ENCODE measurements at places on chromosomes 2 and 18.

GRCh38 chr2:72846171-72847095 lies 20.6 kb upstream of the EXOC6B start:
- no peak for DNase-seq

DNA sequence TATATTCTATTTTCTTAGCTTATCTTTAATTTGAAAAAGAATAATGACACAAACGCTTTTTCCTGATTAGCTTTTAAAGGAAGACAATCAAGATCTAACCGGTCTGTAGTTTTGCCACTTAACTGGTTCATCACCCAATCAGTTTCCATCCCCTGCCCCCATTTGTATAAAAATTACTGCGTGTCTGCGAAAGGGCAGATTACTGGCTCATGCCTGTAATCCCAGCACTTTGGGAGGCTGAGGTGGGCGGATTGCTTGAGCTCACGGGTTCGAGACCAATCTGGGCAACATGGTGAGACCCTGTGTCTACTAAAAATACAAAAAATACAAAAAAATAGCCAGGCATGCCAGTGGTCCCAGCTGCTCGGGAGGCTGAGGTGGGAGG lies 2.4 kb downstream of the CEBPZOS start:
- DNase-seq = no peak

GRCh38 chr2:54557601-54558187 lies 101.6 kb downstream of the SPTBN1 start:
- peak; percentile 68 for DNase-seq

GRCh38 chr2:98869870-98870269 lies 66.2 kb downstream of the CRACDL start:
- DNase-seq = no peak

GRCh38 chr2:219959471-219959870 lies 332.0 kb downstream of the SLC4A3 start:
- DNase-seq = no peak

GRCh38 chr18:49645841-49646351 lies 84.0 kb downstream of the LIPG start:
- no peak for DNase-seq

DNA sequence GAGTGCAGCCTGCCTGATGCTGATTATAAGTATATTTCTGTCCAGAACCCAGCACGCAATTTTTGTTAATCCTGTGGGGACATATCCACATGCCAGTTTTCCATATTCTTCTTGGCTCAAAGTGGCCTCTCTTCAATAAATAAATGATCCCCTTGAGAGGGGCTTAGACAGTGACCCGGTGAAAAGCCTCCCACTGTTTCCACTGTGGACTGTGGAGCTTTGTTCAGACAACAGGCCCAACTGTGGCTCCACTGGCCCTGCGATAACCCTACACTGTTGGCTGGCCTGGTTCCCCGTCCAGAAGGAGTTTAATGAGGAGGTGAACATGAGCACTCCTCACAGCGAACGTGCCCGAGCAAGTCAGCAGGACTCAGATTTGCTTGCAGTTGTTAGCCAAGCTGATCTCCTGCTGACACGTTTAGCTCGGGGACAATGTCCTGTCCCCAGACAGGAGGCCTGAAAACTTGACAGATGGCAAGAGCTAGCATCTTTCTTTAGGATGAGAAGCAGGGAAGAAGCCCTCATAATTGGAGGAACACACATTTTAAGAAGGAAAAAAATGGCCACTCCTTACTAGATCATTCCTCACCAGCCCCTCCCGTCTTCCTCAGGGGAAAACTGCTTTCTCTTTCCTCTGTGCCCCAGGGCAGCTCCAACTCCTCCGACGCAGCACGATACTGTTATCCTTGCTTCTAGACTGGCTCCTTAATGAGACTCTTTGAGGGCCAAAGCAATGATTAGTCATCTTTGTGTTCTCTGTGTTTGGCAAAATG lies 20.0 kb upstream of the MTCL1 start:
- DNase-seq = no peak

GRCh38 chr18:77151772-77152520 lies 19.4 kb upstream of the MBP start:
- DNase-seq = no peak

- DNase-seq = no peak
Measured at GRCh38 chr2:134146161-134146560, 107.7 kb upstream of the MGAT5 start.

DNA sequence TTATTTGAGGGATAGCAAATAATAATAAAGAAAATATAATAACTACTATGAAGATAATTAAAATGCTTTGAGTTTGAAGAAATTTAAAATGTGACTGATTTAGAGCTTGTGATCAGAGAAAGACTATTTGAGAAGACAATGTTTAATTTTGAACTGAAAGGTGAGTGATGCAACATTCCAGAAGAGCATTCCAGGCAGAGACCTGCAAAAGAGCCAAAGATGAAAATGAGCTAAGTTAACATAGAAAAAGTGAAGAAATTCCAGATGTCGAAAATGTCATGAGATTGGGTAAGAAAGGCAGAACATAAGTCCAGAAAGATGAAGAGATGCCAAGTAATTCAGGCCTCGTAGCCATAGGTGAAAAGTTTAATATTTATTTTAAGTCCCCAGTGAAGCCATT lies 215.8 kb downstream of the FSIP2 start:
- no peak for DNase-seq

DNA sequence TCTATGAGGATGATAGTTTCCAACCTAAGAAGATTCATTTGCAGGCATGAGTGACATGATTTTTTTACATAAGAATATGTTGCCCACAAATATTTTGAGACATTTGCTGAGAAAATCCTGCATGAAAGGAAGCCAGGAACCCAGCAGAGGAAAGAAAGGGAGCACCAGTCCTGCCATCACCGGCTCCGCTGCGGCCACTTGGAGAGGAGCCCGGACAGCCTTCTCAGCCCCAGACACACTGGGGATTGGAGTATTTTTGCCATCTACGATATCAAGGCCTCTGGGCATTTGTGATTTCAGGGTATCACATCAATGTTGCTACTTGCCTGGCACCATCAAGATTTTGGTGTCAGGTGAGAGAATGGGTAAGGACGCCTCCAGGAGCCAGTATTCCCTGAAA lies 228.3 kb downstream of the PTGR3 start:
- no peak for DNase-seq

DNA sequence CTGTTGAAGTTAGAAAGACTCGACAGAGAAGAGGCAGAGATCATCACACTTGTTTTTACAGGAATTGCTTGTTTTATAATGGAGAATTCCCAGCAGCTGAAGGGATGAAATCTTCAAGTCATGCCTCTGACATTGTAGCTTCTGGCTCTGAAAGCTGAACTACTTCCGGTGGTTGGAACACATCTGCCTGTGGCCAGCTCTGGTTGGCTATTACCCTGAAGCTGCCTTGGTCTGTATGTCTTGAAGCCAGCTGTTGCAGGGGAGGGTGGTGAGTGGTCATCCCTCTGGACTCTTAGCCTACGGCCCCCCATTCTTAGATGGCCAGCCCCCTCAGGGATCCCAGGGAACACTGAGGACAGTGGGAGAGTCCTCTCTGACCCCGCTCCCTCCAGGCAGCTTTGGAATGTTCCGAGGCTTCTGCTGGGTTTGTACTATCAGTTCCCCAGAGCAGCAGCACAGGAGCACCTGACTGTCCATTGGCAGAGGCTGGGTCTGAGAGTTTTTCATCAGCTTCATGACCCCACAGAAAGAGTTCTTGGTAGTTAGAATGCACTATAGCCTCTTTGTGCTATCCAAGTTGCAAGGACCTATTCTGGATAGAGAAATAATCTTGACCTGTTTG lies 87.4 kb upstream of the CAPN13 start:
- DNase-seq = no peak

- no peak for DNase-seq
Measured at GRCh38 chr2:111219285-111219684, 98.6 kb downstream of the BCL2L11 start.

DNA sequence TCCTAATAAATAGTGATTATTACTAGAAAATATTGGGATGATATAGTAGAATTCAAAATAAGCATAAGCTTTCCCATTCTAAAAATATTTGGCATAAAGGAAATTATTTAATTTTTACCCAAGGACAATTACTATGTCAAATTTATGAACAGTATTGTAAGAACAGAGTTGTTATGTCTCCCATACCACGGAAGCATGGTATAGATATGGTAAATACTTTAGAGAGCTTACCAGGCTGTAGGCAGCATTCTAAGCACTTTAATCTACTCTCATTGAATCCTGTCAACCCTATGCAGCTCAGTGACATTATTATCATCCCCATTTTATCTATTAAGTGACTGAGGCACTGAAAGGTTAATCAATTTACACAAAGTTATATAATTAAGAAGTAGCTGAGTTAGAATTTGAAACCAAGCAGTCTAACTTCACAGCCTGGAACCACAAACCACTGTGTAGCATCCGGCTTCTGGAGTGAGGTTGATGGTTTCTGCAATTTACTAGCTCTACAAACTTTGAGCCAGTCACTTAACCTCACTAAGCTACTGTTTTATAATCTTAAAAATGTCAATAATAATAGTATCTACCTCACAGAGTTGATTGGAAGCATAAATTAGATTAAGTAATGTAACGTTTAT lies 323.7 kb downstream of the ARHGAP15 start:
- DNase-seq = peak; percentile 27

DNA sequence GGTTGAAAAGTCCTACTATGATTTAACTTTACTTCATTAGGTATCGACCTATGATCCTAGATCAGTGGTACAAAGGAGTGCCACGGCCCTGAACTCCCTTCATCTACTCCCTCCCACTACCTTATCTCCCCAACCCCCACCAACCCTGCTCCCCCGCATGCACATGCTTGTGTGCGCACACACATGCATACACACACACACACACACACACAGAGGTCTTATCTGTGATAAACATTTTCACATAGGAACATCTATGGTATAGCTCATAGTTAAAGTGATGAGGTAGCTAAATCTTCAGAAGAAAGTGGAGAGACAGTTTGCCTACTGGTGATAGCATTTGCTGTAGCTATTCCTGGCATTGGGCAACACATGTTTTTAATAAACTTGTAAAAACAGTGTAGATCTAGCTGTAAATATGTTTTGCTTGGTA lies 471.3 kb downstream of the ZEB2 start:
- no peak for DNase-seq

- no peak for DNase-seq
Measured at GRCh38 chr2:127561371-127561770, 25.9 kb downstream of the MYO7B start.

GRCh38 chr2:100742277-100743254 lies 77.4 kb upstream of the NPAS2 start:
- DNase-seq = no peak

GRCh38 chr2:142878031-142878678 lies 691 bp downstream of the KYNU start:
- DNase-seq = no peak

- DNase-seq = no peak
Measured at GRCh38 chr18:34863702-34864101, 153.6 kb downstream of the DTNA start.

GRCh38 chr2:8204711-8205110 lies 477.1 kb upstream of the ID2 start:
- DNase-seq = no peak

GRCh38 chr2:188909036-188909435 lies 65.1 kb upstream of the COL3A1 start:
- DNase-seq = no peak

DNA sequence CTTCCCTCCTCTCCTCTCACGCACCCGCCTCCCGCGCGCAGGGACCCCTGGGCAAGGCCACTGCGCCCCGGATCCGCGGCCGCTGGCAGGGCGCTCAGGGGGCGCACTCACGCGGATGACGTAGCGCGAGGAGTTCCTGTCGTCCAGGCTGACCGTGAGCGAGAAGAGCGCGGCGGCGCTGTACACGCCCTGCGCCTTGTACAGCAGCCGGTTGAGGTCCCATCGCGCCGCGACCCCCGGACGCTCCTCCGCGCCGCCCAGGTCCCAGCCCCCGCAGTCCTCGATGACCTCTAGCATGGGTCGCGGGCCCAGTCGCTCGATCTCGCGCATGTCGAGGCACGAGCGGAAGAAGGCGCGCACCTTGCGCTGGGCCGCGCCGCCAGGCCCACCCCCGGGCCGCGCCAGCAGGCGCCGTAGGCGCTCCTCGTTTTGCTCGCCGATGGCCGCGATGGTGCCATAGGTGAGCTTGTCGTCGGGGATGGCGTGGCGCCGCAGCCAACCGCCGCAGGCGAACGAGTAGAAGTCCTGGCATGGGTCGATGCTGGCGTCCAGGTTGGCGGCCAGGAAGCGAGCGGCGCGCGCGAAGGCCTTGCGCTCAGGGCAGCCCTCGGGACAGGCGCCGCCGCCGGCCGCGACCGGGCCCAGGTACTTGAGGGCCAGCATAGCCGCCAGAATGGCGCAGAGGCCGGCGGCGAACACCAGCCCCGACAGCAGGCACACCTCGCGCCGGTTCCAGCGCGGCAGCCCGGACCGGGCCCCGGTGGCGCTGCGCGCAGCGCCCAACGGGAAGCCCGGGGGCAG lies 1.7 kb downstream of the ECEL1 start:
- DNase-seq = no peak

DNA sequence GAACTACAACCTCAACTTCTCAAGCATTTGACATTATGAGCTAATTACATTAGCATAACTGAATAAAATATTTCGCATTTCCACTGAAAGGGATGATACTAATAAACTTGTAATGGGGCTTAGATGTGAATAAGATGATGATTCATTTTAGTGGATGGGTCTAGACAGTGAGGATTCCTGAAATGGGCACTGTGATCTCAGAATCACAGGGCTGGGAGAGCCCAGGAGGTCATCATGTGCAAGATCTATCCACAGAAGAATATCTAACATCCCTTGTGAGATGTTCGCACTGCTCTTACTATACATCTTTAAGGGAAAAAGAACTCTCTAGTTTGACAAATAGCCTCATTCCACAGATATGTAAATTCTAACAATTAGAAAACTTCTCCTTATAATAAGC lies 245.7 kb downstream of the DYM start:
- DNase-seq = no peak

DNA sequence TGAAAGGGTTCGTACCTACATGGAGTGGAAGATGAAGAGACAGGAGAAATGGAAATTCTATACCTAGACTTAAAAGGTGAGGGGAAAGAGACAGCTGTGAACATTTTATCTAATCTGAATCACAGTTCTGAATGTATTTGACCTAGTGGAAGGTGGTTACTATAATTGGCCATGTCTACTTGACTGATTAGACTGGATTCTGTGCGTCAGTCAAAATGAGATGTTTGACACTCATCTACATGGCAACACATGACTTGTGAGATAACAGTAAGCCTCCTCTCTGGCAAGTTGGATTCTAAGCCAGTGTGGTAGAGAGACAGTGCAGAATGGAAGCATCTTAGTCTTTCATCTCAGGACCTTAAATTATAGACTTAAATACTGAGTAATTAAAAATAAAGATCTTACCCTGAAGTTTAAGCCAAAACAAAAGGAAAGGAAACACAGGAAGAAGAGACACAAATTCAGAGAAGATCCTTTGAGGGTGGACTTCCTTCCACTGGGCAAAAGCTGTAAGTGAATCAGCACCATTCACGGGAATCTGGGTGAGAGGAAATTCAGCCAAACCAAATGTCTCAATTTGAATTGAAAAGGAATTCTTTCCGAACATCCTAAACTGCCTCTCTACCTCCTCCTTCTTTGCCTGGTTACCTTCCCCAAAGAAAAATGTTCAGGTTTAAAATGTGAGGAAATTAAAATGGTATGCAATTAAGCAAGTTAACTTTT lies 121.6 kb downstream of the EHBP1 start:
- DNase-seq = no peak

Data from KBM-7 (cell line).